ENCODE measurements at places on chromosomes 5 and 9.
A peak's percentile ranks its signal among the peaks of the same experiment; 100 is the strongest.

- DNase-seq, result no peak
These were observed 1759.5 kb upstream of the C9orf72 start for GRCh38 chr9:29332789-29333188.

DNA sequence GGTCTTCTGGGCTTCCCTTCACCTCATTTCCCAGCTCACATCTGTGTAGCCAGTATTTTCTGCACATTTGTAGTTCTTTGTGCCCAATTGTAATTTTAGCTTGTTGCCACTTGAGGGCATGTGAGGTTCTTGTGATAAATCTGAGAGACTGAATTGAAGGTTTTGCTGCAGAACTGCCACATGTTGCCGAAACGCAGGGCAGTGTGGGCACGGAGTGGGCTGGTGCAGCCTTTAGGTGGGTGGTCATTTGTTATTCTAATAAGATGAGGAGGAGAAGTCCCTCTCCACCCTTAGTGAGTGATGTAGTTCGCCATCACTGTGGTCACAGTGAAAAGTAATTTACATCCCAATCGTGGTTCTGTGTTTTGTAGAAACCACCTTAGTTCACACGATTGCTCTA is 21.2 kb downstream of the OTULIN start:
- DNase-seq, result peak; percentile 88

DNA sequence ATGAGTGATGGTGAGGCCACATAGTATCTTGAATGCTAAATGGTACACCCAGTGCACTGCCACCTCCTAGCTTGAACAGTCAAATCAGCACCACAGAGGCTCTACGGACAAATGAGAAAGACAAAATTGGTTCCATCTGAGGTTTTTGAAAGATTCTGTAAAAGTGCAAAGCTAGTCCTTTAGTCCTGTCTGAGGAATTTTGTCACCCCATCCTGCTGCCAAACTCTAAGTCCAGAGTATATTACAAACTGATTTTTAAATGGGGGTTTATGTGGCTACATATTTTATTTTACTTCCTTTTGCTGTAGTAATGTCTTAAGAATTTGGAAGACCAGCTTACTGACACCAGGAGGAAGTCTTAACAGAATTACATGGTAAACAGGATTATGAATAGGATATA is 7.7 kb downstream of the FREM1 start:
- DNase-seq, result no peak

- no peak for DNase-seq
These were observed 41.1 kb downstream of the LIX1 start for GRCh38 chr5:97101189-97101910.

GRCh38 chr5:128662997-128663396 is 125.0 kb upstream of the FBN2 start:
- no peak for DNase-seq

DNA sequence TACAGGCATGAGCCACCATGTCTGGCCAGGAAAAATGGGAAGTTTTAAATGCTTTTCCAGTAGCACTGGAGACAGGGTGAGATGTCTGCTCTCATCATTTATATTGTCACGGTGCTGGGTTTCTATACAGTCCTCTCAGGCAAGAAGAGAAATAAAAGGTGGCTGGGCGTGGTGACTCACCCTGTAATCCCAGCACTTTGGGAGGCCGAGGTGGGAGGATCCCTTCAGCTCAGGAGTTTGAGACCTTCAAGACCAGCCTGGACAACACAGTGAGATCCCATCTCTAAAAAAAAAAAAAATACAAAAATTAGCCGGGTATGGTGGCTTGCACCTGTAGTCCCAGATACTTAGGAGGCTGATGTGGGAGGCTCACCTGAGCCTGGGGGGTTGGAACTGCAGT is 4.8 kb upstream of the GRIN1 start:
- no peak for DNase-seq

- peak; percentile 29 for DNase-seq
These were observed 10.5 kb downstream of the CSF1R start for GRCh38 chr5:150075806-150076205.

GRCh38 chr5:63860379-63860778 is 101.9 kb downstream of the HTR1A start:
- DNase-seq, result no peak

DNA sequence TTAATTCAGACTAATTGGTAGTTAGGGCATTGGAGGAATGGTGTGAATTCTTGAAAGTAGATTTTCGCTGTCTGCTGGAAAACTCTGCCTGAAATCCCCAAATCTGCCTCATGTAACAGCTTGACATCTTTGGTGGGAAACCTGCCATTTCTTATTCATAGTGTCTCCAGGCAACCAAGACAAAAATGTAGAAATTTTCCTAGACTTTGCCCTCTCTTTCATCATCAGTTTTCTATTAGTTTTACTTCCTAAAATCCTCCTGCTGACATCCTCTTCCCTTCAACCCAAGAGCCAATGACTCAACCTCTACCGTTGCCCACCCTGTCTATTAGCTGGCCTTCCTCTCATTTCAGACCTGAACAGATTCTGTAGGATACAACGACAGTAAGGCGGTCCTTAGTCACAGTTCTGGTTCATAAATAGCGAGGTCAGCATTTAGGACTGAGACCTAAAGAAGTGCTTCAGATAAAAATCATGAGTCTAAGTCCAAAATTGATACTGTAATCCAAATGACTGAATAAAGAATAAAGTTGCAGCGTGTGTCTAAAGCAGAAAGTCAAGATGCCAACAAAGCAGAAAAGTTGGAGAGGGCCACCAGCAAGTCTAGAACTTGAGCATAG is 133.9 kb downstream of the MUSK start:
- no peak for DNase-seq

DNA sequence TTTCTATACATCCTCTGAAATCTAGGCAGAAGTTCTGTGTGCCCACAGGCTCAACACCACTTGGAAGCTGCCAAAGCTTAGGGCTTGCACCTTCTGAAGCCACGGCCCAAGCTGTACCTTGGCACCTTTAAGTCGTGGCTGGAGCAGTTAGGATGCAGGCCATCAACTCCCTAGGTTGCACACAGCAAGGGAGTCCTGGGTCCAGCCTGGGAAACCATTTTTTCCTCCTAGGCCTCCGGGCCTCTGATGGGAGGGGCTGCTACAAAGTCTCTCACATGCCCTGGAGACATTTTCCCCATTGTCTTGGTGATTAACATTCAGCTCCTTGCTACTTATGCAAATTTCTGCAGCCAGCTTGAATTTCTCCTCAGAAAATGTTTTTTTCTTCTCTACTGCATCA is 15.5 kb upstream of the PLK2 start:
- DNase-seq, result no peak

- DNase-seq, result no peak
These were observed 62.4 kb downstream of the TAF11L14 start for GRCh38 chr5:17696627-17697026.

GRCh38 chr5:40736103-40736875 is 19.5 kb downstream of the TTC33 start:
- peak; percentile 83 for DNase-seq

DNA sequence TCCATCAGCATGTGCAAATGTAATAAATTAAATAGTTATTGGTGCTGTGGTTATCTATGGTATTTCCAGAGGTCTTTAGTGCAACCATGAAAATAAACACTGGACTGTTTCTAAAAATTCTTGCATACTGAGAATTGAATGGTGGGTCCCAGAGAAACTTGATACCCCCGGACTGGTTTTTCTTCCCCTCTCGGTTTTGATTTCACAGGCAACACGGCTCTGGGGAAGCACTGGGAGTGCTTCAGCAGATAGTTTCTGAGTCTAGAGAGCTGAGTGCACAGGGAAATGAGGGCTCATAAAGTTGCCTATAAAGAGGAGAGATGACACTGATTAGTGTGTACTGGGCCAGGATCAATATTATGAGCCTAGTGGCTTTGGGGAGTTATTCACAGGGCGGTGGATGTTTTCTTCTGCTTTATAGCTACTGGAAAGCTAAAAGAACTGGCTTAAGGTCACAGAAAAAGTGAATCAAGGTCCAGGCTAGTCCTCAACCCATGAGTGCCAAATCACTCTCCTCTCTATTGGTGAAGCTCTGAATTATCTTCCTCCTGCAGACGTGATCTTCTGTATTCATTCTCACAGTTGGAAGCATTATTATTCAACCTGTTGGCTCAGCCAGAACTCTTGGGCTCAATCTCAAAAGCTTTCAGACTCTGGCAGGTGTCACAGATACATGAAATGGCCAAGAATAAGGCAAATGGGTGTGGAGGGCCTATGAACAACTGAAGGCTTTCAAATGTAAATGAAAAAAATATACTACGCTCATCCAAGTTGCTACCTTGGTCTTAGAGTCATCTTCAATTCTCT is 170.2 kb upstream of the HMHB1 start:
- DNase-seq, result no peak

- no peak for DNase-seq
These were observed 10.2 kb downstream of the SH3PXD2B start for GRCh38 chr5:172444110-172444510.

DNA sequence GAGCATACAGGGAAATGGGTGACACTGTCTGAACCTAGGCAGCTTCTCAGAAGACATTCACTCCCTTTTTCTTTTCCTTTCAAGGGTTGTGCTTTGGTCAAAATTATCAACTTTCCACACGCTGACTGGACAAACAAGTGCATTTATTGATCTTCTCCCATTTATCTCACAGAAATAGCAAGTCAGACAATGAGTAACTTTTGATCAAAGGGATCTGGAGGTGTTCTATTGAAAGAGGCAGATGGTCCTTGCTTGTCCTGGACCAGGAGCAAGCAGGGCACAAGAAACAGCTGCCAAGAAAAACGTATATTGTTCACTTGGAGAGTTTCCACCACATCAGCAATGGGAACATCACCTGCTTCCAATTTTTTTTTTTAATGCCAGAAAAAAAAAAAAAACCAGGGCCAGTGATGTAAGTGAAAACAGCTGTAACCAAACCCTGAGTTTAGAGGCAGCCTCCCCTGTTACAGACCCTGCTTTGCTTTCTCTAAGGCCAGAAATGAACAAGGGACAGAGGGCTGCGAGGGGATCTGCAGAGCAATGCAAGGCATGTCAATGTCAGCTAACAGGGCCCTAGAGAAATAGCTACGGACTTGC is 79.8 kb downstream of the NIPSNAP3B start:
- no peak for DNase-seq

GRCh38 chr5:90293931-90294330 is 115.6 kb downstream of the CETN3 start:
- DNase-seq, result no peak

GRCh38 chr9:21154018-21154608 is 12.3 kb downstream of the IFNA21 start:
- DNase-seq, result peak; percentile 56

DNA sequence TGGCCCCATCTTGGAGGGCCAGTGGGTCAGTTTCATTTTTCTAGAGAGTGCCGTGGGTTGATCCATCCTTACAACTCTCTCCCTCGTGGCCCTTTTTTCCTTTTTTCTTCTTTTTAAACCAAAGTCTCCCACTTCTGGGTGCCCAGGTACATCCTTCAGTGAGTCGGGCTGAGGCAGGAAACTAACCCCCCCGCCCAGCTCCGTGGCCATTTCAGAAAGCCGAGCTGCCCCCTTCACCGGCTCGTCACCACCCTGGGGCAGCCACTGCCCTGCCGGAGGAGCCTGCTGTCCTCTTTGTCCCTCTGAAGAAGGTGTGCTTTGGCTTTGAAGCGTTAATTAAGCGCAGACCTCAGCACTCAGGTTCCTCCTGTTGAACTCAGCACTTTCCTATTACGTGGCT is 5.2 kb downstream of the CFAP77 start:
- no peak for DNase-seq

GRCh38 chr5:128645581-128645980 is 107.5 kb upstream of the FBN2 start:
- DNase-seq, result no peak

GRCh38 chr5:119954106-119954505 is 324.7 kb downstream of the FAM170A start:
- no peak for DNase-seq

DNA sequence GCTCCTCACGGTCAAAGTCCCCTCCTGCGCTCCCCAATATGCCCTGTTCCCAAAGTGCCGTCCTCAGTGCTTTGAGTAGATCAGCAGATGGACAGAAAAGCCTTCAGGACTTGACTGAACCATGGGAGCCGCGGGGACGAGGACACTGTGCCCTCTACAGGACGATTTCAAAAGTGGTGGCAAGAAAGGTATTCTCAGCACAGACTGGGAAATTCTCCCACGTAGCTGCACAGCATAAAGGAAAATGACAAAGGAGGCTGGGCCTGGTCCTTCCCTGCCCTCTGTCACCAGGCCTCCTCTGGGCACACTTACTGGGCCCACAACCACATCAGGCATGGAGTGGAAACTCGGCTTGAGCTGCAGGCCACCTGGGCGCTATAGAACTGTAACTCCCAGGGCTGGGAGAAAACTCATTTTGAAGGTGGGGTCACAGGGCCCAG is 16.7 kb upstream of the MTMR12 start:
- peak; percentile 82 for DNase-seq

DNA sequence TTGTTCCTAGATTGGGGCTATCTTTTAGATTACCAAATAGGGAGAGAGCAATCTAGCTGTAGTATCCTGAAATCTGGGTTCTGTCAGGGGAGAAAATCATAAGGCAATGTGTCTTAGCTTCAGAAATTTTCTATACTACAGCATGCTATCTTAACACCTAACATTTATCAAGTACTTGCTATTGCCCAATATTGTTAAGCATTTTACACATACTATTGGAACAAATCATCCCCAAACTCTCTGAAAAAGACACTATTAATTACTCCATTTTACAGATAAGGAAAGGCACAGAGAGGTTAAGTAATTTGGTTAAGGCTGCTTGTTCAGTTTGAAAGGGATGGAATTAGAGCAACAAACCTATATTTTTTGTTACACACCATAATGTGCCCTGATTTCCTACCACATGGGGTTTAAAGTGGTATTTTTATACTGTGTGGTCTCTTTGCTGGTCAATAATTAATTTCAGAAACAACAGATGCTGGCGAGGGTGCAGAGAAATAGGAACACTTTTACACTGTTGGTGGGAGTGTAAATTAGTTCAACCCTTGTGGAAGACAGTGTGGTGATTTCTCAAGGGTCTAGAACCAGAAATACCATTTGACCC is 57.2 kb upstream of the RIC1 start:
- DNase-seq, result no peak

- DNase-seq, result no peak
These were observed 87.5 kb downstream of the GPR21 start for GRCh38 chr9:123120953-123121352.

DNA sequence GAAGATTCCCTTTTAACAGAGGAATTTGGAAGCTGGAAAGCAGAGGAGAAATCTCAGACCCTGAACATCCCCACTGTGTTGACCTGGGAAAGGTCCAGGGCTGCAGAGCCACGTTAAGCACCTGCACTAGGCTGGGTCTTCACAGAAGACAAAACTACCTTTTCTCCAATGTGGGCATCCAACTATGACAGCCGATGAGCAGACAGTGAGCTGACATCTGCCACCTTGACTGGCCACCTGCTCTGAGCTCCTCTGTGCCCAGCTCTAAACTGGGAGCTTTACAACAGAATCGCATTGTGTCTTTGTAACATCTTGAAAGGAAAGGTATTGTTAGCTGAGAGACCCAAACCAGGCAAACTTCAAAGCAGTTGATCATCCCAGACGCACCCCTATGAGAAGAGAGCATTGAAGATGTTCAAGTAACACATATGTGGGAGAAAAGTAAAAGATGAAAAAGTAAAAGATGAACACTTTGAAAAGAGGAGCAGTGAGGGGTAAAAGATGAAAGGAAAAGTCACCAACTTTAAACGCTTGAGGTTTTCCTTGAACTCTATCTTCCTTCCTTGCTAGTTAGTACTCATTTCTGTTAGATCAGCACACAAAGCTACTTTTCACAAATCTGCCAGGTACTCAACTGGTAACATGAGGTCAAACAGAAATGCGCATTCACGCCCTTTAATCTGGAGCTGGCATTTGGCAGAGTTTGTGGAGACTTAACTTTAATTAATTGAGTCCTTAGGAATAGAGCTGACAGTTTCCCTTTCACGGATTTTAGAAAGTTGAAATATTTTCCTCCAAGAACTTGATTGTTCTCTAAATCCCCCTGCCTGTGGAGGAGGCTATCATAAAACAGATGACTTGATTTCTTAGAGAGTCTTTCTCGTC is 53.2 kb upstream of the CTXN3 start:
- DNase-seq, result no peak
